ENCODE measurements at places on chromosomes 4 and X. TPM values are rescaled to one million over a fixed set of nuclear protein-coding genes. Genes with fewer than 3 reads are reported as not detected.

PHOX2B gene
- not detected for total RNA-seq

RASSF6 gene
- total RNA-seq, result 0.72 TPM

STS gene
- total RNA-seq, result 2.2 TPM

ADAMTS3 gene
- not detected for total RNA-seq

ZFP42 gene
- not detected for total RNA-seq

MAGEB2 gene
- total RNA-seq, result not detected

CT83 gene
- total RNA-seq, result not detected

TLR2 gene
- total RNA-seq, result 0.79 TPM

Measured in A549 treated with Mapracorat at 1 μM for 4 hours (cell line).